ENCODE measurements at places on chromosomes 5 and 9. TPM values are rescaled to one million over a fixed set of nuclear protein-coding genes. Genes with fewer than 3 reads are reported as not detected.

Gene AP3S1
- 127 TPM for polyA plus RNA-seq

Gene TEX48
- not detected for polyA plus RNA-seq

Gene EIF4EBP3
- polyA plus RNA-seq, result 40.6 TPM

Gene MYOZ3
- 0.79 TPM for polyA plus RNA-seq

Gene CFAP77
- polyA plus RNA-seq, result not detected

Gene PCDHGC4
- polyA plus RNA-seq, result 0.15 TPM

Gene STK10
- polyA plus RNA-seq, result 19.9 TPM

Gene BTNL8
- polyA plus RNA-seq, result 0.34 TPM

Gene PCDHA6
- not detected for polyA plus RNA-seq

Gene NXNL2
- 0.06 TPM for polyA plus RNA-seq

Gene ARHGEF28
- polyA plus RNA-seq, result 1.9 TPM

Gene RCL1
- 36.5 TPM for polyA plus RNA-seq

Gene NTRK2
- 11.1 TPM for polyA plus RNA-seq

Gene SPINK7
- polyA plus RNA-seq, result 2.0 TPM

Gene DMRT3
- polyA plus RNA-seq, result 0.79 TPM

Gene GFI1B
- polyA plus RNA-seq, result 0.02 TPM

Gene GRAMD2B
- 5.4 TPM for polyA plus RNA-seq

Gene IFNA2
- 0.56 TPM for polyA plus RNA-seq

Gene MARVELD2
- polyA plus RNA-seq, result 0.45 TPM

Gene ADGRV1
- 1.6 TPM for polyA plus RNA-seq

Gene INSL6
- polyA plus RNA-seq, result not detected

Gene ALDH1A1
- polyA plus RNA-seq, result 69.0 TPM

Gene KIF4B
- not detected for polyA plus RNA-seq

Gene LRRC19
- not detected for polyA plus RNA-seq

Gene KCNN2
- polyA plus RNA-seq, result 0.45 TPM

Gene ZBTB26
- polyA plus RNA-seq, result 2.2 TPM

Gene MXD3
- 11.1 TPM for polyA plus RNA-seq

All from adipose tissue (tissue), 3 donors.